Progenitor cell of endocrine pancreas (in vitro differentiated cells): ENCODE measurements at places on chromosomes 5 and 9.

DNA sequence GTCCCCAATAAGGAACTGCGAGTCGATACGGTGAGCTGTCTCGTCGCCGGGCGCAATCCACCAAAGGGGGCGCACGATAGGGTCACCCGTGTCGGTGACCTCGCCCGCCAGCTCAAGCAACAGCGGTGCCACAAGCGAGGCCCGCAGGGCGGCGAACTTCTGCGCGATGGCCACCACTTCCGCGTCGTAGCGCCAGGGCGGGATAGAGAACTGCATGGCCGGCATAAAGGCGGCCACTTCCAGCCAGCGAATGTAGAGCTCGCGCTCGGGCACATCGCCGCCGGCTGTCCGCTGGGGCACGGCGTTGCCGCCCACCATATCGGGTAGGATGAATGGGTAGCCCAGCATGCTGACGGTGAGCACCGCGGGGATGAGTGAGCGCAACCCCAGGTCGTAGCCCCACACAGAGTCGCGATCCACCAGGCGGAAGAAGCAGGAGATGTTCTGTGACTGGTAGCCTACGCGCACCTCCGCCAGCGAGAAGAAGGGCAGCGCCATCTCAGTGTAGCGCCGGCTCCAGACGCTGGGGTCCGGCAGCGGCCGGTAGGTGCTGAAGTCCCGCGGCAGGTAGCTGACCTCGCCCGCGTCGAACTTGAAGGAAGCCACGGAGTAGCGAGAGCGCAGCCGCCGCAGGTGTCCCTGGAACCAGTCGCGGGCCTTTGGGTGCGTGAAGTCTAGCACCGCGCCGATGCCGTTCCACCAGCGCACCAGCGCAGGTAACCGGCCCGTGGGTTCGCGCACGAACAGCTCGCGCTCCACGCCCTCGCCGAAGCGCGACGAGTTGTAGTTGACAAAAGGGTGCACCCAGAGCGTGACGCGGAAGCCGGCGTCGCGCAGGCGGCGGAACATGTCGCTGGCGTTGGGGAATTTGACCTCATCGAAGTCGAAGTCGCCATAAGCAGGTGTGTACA lies 5.5 kb downstream of the MYORG start:
- no peak for DNase-seq

- no peak for DNase-seq
These were observed 17.4 kb downstream of the HAUS6 start for GRCh38 chr9:19085295-19085694.

GRCh38 chr9:100674419-100675122 lies 96.7 kb downstream of the CAVIN4 start:
- DNase-seq: no peak

DNA sequence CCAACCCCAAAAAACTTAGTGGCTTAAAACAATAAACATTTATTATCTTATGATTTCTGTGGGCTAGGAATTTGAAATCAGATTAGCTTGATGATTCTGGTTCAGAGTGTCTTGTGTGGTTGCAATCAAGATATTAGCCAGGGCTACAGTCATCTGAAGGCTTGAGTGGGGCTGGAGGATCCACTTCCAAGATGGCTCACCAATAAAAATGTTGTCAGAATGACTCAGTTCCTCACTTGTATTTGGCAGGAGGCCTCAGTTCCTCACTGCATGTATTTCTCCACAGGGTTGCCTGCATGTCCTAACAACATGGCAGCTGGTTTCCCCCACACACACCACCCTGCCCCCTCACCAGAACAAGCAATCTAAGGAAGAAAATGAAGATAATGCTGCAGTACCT lies 98.2 kb upstream of the NIPBL start:
- DNase-seq: no peak

- DNase-seq: no peak
These were observed 22.1 kb upstream of the TPD52L3 start for GRCh38 chr9:6305954-6306563.

DNA sequence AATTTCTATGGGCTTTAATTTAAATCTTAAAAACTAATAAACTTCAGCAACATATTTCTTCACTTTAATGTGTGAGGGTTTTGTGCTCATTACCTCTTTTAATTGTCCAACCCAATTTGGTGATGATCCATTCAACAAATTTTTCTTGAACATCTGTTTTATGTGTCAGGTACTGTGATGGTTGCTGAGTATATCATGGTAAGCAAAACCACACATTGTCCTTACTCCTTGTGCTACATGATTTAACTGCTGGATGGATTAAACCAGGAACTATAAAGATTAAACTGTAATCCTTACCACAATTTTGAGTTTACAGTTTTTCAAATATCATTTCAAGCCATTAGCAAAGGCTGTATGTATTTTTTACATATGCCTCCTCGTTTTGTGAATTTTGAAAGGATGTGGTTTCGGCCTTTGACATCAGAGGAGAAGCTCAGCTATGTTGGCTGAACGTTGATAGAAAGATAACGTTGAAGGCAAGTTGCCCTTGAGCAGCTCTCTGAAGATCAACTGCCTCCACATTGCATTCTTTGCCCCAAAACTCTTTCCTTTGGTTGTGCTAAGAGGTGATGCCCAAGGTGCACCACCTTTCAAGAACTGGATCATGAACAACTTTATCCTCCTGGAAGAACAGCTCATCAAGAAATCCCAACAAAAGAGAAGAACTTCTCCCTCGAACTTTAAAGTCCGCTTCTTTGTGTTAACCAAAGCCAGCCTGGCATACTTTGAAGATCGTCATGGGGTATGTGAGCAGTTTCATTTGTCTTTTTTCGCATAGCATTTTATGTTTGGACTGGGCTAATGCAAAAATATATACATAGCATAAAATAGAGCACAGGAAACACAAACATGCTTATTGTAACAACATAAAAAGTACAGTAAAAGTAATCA lies at the start of gene ITK:
TSS of gene ITK (plus strand) at position 467 of the 891 bp plus-strand sequence. CDS start at position 605, 138 bp downstream.
- DNase-seq: no peak

GRCh38 chr5:55110217-55110616 lies 7.8 kb downstream of the GZMA start:
- DNase-seq: no peak

DNA sequence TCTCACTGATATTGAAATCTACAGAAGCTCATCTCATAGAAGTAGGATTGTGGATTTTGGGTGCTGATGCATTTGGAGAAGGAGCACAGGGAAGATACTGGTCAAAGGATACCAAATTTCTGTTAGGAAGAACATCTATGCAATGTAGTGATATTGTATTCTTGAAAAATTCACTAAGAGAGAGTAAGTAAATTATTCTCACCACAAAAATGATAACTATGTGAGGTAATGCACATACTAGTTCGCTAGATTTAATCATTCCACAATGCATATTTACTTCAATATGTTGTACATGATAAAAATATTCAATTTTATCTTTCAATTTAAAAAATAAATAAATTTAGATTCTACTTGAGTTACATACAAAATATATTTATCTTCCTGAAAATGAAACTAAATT lies 2040.5 kb upstream of the C9orf72 start:
- DNase-seq: no peak

GRCh38 chr5:104400941-104401340 lies 838.4 kb upstream of the NUDT12 start:
- no peak for DNase-seq
